ENCODE measurements at places on chromosomes 3 and 15.

GRCh38 chr3:138600100-138600745 is 6.2 kb upstream of the CEP70 start:
- no peak for DNase-seq

DNA sequence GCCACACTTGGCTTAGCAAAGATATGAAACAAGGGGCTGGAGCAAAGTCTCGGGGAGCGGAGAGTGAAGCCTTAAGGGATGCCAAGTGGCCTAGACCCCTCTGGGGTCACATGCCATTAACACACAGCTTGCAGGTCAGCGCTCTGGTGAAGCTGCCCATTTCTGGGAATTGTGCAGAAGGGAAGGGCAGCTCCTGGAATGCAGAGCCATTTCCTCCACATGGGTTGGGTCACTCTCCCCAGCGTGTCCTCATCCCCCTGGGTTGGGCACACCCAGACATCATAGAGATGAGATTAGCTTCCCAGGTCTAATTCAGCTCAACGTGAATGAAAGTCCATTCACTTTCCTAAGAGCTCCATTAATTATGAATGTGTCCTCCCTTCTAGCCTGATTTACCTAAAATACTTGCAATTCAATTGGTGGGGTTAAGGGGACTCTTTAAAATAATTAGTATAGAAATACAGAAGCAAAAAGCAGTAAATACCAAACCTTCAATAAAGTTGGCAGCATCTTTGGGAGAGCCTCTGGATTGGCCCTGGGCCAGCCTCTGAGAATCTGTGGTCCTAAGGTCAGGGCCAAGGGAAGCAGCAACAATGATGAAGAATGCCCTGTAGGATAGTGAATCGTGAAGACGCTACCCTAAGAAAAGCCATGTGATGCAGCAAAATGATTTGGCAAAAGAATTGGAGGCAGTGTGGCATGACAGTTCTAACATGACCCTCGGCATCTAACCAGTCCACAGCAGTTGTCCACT is 17.8 kb downstream of the MRAS start:
- DNase-seq: no peak

GRCh38 chr15:85116925-85117646 is 135.4 kb downstream of the PDE8A start:
- peak; percentile 42 for DNase-seq

DNA sequence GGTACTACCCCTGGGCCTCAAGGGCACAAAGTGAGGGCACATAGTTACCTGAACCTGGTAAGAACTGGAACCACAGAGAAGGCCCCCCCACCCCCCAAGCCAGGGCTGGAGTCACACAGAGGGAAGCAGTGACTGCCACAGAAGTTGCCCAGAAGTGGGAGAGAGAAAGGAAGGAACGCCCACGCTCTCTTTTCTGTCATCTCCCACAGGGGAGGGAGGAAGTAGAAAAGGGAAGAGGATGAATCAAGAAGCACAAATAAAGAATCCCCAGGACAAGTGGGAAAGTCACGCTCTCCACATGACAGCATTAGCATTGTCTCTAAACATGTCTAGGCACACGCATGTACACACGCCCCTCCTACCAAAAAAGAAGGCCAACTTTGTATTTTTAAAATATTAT is 114.7 kb upstream of the FRMD4B start:
- DNase-seq: no peak

DNA sequence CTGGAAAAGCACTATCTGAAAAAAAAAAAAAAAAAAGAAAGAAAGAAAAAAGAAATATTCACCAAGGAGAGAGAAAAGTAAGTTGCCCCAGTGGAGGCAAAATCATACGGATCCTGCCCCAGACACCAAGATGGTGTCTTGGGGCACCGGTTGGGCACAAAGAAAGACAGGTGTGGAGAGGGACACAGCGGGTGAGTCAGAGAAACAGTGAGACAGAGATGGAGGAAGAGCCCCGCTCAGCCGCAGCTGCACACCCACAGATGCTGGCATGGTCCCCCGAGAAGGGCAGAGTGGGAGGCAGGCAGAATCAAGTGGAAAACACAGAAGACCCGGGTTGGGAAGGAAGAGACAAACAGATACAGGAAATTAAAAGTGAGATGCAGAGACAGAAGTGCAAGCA is 129.7 kb upstream of the SMAD3 start:
- no peak for DNase-seq

DNA sequence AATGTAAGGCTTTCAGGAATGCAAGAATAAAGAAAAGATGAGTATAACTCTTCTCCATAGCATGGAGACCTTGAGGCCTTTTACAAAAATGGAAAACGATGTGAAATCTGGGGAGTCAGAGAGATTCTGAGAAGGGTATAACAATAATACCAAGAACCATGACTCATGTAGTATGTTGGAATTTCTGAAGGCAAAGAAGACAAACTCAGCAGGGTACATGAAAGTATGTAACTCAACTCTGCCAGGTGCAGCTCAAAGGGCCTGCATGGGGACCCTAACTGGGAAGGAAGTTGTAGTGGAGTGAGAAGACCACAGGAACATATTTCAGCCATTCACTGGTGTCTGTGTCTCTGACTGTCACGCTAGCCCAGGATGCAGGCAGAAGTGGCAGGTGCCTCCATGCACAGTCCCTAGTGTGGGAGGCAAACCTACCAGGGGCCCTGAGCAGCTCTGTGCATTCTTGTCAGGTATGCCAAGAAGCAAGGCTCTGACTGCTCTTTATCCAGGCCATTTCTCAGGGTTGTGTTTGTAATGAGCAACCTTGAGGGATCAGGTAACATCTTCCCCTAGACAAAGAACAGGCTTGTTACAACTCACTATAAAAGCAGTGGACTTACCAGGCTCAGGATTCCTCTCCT is 57.2 kb downstream of the GPR156 start:
- no peak for DNase-seq

- DNase-seq: no peak
Measured at GRCh38 chr3:107426223-107426622, 49.0 kb downstream of the CCDC54 start.

GRCh38 chr3:24661175-24661584 is 166.5 kb upstream of the THRB start:
- no peak for DNase-seq

DNA sequence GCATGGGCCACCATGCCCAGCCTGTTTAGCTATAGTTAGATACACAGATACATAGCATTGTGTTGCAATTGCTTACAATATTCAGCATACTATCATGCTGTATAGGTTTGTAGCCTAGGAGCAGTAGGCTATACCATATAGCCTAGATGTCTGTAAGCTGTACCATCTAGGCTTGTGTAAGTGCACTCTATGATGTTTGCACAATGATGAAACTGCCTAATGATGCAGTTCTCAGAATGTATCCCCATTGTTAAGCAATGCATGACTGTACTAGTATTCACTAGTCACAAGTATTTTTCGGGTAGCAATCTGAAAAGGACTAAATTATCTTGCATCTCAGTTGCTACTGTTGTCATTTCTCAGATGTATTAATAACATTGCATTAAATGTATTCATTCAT is 16.0 kb downstream of the PIGB start:
- DNase-seq: no peak

- DNase-seq: no peak
Measured at GRCh38 chr3:192637803-192638202, 89.5 kb downstream of the FGF12 start.

DNA sequence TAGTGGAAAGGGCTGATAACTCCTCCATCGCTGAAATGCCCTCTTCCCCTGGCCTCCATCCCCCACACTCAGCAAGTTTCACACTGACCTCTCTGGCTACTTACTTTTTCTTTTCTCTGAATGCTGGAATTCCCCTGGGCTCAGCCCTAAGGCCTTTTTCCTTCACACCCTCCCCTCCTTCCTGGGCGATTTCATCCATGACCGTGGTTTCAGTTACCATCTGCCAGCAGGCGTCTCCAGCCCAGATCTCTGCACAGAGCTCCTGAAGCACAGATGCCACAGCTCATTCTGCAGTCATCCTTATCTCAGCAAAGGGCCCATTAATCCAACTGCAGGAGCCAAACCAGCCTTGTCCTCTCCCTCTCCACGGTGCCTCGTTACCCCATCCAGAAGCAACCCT is 114.0 kb downstream of the RFTN1 start:
- no peak for DNase-seq

DNA sequence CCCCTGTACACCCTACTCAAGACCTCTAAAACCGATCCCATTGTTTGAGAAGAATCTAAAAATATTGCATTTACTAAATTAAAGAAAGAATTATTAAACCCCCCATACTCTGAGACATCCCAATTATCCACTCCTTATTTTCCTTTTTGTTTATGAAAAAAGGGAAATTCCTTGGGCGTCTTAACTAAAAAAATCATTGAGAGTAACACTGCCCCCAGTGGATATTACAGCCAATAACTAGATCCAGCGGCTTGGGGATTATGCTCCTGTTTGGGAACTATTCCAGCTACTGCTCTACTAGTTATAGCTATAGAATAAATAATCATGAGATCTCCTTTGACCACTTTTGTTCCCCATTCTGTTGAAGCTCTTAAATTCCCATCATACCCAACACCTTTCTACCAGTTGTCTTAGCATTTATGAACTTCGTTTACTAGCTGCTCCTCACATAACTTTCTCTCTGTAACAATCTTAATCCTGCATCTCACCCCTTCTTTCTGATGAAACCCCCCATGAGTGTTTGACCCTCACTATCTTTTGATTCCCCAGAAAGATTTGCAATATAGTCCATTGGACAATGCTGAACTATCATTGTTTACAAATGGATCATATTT is 12.7 kb upstream of the CFAP91 start:
- no peak for DNase-seq

Data from GM20000 (cell line).